ENCODE measurements at places on chromosomes 5 and 9.

DNA sequence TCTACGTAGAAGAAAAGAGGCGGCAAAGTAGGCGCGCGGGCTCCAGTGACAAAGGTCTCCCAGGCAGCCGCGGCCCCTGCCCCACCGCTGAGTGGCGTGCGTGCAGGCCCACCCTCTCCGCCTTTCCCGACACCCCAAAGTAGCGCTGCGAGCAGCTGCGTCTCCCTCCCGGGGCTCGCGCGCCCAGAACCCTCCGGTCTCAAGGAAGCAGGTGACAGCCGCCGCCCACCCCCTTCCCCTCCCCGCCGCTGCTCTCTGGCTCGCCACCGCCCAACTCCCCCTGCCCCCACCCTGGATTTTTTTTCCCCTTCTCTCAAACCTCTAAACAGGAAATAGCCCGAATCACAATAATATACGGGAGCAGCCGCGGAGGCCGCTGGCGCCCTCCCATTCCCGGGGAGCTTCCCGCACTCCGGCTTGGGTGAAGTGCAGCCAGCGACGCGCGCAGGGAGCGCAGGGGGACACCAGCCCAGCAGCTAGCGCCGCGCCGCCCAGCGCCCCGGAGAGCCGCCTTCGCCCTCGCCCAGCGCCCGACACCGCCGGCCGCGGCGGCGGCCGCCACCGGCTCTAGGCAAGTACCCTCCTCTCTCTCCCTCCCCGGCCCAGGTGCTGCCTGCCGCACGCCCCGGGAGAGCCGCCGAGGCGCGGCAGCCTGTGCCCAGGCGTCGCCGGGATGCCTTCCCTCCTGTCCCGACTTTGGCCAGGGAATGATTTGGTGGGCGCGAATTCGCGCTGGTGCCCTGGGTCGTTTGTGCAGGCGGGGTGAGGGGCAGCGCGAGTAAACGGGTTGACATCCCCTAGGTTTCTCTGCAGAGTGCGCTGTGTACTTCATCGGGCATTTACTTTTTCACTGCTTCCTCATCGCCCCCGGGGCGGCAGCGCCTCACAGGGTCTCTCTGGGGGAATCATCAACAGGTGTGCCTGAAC, 52.7 kb upstream of the TJP2 start:
- peak; percentile 17 for DNase-seq

- no peak for DNase-seq
Measured at GRCh38 chr9:110092792-110093191, 115.2 kb downstream of the C9orf152 start.

GRCh38 chr9:35306283-35306682, 144.5 kb downstream of the UNC13B start:
- DNase-seq, result no peak

- peak; percentile 47 for DNase-seq
Measured at GRCh38 chr9:104993291-104993963, 65.5 kb upstream of the ABCA1 start.

DNA sequence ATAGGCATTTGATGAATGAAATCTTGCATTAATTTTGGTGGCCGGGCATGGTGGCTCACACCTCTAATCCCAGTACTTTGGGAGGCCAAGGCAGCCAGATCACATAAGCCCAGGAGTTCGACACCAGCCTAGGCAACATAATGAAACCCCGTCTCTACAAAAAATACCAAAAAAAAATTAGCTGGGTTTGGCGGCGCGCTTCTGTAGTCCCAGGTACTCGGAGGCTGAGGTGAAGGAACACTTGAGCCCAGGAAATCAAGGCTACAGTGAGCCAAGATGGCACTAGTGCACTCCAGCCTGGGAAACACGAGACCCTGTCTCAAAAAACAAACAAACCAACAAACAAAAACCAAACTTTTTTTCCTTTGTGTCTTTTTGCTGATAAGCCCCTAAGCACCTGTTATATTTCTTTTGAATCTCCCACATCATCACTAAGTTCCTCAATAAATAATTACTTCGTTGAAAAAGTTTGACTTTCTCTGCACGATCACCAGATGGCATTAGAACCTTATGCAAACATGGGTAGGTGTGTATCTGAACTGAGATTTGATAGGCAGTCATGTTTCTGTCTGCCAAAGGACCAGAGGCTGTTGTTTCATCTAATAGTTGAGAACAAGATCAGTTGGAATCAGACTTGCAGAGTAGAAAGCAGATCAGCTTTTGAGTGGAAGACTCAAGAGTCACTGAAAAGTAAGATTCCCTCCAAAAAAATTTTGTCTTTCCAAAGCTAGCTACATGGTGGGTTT, 5.5 kb upstream of the MATR3 start:
- DNase-seq, result no peak

DNA sequence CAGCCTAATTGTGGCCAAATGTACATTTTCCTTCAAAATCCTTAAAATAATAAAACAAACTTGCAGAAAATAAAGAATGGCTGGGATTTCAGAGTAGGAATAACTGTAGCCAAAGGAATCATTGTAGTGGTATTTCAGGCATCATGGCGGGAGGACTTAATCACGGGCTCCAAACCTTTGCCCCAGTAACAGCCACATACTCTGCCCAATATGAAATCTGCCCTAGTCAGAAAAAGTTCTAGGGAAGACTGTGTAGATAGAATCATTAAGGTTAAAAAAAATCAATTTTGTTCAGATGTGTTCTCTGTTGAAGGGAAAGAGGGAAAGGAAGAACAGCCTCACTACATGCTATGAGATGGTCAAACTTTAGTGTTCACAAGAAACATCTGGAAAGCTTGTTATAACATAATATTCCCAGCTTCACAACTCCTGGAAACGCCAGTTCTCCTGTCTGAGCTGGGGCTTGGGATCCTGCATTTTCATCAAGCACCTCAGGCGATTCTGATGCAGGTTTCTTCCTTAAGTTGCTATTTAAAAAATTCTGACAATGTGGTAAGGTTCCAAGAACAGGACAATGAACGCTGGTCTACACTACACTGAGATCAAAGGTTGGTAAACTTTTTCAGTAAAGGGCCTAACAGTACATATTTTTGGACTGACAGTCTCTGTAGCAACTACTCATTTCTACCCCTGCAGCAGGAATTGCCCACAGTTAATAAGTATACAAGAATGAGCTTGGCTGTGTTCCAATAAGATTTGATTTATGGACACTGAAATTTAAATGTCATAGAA, 87.9 kb downstream of the CEMIP2 start:
- no peak for DNase-seq

DNA sequence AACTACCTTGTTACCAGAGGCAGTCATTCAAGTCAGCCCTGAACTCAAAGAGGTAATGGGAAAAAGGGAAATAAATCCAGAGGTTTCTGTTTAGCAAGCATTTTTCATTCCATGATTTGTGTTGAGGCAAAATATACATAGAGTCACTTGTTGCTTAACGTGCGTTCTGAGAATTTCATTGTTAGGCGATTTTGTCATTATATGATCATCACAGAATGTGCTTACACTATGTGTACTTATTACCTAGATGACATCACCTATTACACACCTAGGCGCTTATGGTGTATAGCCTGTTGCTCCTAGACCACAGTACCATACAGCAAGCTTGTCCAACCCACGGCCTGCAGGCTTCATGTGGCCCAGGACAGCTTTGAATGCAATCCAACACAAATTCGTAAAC, 36.2 kb downstream of the NUP214 start:
- DNase-seq, result no peak

DNA sequence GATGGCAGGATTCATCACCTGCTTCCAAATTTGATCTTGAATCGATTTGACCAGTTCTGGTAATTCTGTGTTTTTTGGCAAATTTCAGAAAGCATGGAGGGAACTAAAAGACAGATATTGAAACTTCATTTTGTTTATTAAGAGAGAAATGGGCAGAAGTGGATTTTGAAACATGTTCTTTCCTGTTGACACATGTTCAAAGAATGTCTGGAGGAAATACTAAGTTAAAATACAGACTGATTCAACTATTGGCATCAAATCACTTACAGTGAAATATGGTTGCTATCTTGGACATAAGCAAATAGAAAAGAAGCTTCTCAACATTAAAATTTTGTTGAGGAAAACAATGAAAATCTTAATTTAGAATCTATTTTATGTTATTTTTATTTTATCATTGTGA, 19.3 kb upstream of the GZMK start:
- DNase-seq, result no peak

DNA sequence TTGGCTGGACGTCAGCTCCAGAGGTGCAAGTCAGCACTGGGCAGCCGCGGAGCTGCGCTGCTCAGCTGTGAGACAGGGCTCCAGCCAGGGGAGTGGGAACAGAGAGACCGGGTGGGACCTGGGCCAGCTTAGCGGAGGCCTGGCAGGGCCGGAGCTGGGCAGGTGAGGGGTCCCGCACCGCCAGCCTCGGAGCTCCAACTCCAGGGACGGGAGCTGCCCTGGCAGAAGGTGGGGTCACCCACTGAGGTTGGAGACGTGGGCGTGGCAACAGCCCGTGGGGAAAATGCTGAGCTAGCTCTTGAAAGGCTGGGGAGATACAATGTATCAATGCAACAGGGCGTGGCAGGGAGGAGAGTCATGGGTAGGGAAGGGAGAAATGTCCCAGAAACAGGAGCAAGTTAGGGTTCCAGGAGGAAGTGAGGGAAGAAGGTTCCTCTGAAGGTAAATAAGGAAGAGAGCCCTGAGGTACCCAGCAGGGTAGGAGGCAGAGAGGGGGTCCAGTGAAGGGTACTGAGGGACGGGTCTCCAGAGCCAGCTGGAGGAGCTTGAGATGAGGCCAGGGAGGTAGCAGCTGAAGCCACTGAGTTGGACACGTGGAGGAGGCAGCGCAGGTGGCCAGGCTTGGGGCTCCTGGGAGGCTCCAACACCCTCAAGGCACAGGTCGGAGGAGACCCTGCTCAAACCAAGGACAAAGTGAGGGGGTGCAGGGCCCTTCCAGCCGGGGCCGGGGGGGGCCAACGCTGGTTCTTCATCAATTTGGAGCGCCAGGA, 736 bp upstream of the NKD2 start:
- no peak for DNase-seq

DNA sequence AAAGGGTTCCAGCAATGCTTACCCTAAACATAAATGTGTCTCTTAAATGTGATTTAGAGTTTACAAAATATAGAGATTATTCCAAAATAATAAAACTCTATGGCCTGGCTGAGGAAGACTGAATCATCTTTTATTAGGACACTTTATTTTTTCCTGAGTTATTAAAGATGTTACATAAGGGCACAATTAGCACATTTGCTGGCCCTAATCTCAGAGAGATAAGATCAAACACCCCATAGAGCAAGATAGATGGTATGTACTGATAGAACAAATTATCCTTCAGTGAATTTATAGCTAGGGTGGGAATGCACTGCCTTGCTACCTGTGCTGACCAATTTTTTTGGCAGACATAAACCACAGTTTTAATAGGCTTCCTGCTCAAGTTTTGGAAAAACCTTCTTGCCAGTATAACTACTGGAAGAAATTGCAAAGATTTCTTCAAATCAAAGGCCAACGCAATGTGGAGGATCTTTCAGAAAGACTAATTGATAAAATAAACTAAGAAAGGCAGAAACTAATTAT, 367.1 kb upstream of the MPDZ start:
- no peak for DNase-seq
